ENCODE measurements at places on chromosomes 2 and 18.
A peak's percentile ranks its signal among the peaks of the same experiment; 100 is the strongest.

DNA sequence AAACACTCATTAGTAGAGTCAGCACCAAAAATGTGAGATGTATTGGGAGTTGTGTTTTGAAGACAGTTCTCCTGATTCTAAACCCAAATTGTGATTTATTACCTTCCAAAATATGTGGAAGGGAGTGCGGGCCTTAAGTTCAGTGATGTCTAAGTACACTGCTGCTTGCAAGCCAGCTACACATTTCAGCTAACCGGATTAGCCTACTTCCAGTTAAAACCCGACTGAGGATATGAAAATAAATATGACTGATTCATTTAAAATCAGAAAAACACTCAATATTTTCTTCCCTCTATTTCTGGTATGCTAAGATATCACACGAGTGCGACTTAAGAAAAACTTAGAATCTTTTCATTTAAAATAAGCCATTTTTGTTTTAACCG, 907 bp downstream of the FHL2 start:
- DNase-seq, result no peak

DNA sequence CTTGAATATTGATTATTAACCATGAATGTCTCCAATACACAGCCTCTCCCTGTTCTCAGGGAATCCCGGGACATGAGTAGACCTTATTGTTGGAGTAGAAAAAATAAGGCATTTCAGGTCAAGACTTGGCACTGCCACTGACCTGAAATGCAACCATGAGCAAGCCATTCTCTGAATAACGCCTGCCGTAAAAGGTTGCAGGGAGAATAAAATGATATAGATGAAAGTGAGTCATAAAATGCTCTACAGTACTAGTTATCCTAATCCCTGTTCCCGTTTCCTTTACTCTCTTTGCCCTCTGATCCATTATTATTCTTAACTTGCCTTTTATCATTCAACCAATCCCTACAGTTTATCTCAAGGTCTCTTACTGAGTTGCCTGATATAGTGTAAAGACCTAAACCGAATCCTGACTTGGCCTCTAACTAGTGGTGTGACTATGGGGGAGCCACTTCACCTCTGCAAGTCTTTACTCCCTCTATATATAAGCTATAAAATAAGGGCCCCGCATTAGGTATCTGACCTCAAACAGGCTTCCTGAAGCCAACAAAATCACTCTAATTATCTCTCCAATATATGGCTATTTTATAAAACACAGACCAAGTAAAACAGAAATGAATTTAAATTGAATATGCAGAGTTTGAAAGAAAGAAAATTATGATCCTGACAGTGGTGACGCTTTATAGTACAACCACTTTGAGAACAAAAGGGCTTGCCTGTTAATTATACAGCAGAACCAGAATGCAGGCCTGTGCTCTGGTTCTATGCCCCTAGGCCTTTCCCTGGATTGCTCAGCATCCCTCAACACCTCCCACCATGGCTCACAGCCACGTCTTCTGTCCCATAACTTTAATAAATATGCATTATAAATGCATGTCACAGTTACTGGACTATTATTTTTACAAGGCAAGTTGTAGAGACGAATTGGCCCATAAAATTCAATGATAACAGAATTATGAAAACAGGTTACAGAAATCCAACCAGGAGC, 183.1 kb downstream of the STK39 start:
- no peak for DNase-seq

- no peak for DNase-seq
Measured at GRCh38 chr18:58054041-58054781, 10.2 kb downstream of the NEDD4L start.

- DNase-seq, result no peak
Measured at GRCh38 chr2:218856167-218856895, 3.3 kb upstream of the WNT6 start.

DNA sequence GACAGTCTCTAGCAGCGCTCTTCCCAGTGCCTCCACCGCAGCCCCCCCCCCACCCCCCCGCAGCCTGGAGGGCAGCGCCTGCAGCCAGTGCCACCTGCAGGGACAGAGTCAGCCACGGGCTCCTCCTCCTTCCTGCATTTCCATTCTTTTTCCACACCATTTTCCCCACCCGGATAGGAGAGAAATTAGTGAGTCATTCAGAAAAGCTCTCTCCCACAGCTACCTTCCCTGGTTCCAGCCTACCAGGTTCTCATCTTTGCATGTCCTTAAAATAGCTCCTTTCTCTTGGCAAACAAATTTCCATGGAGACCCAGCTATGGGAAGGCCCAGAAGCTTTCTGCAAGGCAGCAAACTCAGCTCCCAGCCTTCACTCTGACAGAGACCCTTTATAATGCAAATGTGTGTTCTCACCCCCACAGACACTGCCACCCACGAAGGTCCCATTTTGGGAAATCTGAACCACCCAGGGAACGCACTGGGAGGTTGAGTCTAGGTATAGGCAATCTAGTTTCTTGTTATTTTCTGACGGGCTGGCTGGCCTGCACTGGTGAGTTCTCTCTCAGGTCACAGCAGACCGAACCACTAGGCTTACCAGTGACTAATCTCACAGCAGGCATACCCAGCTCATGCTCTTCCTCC, 41.8 kb upstream of the ATG16L1 start:
- no peak for DNase-seq

- no peak for DNase-seq
Measured at GRCh38 chr2:65781756-65782155, 349.4 kb upstream of the SPRED2 start.

DNA sequence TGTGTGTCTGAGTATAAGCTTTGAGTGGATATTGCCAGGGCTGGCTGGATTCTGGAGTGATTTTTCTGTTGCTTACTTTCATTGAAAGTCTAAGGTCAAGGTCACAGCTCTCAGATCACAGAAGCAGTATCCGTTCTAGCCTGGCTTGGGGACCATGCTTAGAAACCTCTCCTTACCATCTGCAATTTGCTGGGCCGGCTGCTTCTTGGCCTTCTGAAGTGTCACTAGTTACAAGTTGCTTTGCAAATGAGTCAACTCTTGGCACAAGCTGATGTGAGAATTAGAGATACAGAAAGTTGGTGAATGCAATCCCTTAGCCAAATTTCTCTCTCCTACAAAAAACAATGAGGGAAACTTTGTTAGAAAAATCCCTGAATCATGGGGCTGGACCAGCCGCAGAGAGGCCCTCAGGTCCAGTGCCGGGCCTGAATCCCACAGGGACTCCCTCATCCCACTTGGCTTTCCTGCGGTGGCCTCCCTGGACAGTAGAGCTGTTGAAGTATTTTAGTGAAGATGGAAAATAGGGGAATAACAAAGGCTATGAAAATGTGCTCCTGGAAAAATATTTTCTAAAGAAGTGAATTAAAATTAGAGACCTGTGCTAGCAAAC, 92.7 kb upstream of the CNGA3 start:
- DNase-seq, result no peak

DNA sequence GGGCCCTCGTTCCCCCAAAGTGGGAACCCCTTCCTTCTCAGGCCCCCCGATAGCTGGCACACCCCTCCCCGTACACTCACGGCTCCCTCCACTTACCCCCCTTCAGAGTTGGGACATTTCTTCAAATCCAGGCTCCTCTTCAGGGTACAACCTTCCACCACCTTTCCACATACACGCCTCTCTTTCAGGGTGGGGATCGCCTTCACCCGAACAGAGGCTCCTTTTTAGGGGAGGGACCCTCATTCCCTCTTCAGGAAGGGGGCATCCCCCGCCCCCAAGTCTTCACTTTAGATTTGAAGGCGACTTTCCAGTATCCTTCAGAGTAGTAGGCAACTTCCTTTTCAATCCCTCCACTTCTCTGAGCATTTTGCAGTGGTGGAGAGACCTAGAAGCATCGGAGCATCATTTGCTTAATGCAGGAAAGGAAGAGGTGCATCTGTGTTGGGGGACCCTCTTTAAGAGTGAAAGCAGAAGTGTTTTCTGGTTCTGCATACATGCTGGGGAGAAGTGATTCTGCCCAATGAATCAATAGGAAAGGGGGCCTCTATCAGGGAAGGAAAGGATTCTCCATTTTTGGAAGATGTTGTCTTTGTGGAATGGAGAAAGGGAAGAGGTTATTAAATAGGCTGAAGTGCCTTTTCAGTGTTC, 845 bp downstream of the EML4 start:
- DNase-seq, result no peak

- no peak for DNase-seq
Measured at GRCh38 chr18:55110436-55110835, 151.2 kb upstream of the CCDC68 start.

GRCh38 chr2:166170356-166170755, 42.5 kb upstream of the SCN1A start:
- no peak for DNase-seq

GRCh38 chr2:143259368-143259958, 130.2 kb downstream of the ARHGAP15 start:
- DNase-seq, result peak; percentile 28

DNA sequence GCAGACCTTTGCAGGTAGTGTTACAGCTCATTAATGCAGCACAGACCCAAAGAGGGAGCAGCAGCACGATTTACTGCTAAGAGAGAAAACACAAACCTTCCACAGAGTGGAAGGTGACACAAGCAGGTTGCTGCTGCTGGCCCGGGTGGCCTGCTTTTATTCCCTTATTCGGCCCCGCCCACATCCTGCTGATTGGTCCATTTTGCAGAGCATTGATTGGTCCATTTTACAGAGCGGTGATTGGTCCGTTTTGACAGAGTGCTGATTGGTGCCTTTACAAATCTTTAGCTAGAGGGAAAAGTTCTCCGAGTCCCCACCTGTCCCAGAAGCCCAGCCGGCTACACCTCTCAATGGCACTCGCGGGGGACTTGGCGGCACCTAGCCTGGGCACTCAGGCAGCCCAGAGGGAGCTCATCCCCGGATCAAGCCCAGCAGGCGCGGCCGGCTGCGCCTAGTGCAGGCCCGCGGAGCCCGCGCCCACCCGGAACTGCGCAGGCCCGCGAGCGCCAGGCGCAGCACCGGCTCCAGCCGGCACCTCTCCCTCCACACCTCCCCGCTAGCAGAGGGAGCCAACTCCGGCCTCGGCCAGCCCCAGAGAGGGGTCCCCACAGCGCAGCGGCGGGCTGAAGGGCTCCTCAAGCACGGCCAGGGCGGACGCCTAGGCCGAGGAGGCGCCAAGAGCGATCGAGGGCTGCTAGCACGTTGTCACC, 825.6 kb upstream of the HS6ST1 start:
- no peak for DNase-seq

- no peak for DNase-seq
Measured at GRCh38 chr18:79828258-79828657, 30.5 kb downstream of the KCNG2 start.

- DNase-seq, result no peak
Measured at GRCh38 chr2:180778291-180778690, 202.1 kb upstream of the UBE2E3 start.

- DNase-seq, result no peak
Measured at GRCh38 chr2:203656522-203657287, 49.7 kb upstream of the CD28 start.

DNA sequence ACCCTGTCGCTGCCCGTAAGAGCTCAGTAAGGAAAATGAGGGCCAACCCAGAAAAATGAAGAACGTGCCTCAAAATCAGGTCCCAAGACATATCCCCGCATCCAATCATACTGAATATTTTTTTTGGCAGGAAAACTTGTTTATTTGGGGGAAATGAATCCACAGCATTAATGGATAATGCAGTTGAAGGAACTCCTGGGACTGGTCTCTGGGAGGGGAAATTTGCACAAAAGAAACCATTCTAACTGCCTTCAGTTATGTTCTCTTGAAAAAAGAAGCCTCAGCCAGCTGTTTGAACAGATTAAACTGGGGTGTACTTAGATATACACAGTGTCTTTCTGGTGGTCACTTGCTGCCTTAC, 61.3 kb downstream of the SPRED2 start:
- DNase-seq, result no peak

Data from GDM1 (cell line).